Memory B cell (primary cell): ENCODE measurements at places on chromosomes 2 and 18.

DNA sequence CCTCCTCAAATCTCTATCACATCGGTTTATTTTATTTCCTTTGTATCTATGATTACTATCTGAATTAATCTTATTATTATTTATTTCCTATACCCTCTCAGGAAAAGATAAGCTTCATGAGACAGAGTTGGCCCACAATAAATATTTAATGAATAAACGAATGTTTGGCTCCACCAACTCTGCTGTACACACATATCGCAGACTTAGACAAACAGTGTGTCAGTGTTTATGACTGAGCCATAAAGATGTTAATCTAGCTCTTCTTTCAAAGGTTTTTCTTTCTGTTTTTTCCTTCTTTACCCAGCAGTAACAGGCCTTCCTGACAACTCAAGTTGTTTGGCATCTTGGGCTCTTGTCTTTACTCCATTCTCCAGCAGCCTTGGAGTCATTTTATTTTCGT, 329.5 kb downstream of the CDH2 start:
- DNase-seq, result no peak

GRCh38 chr2:163752267-163752666, 16.5 kb upstream of the FIGN start:
- no peak for DNase-seq

DNA sequence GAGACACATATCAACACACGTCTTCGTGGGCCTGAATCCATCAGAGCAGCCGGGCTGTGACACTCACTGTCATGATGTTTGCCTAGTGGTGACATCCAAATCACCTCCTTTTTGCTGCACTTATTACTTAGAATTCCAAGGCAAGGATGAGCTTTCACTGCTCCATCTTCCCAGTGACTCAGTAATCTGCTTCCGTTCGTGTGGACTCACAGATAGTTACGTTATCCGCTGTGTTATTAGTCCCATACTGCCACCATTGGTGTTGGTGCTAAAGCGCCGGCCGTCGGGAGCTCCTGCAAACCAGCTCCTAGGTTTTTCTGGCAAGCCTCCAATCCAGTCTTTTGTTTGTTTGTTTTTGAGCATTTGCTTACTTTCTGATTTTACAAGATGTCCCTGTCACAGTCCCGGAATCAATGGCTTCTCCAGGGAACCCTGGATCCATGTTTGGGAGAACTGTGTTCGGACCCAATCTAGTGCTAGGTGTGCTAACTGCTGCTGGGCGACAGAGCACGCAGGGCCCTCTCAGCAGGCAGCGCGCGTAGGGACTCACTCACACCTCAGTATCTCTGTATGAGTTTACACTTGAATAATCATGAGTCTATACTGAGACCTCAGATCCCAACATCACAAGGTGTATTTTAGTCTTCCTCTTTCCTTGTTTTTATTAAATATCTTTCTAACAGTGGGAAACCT, 42.6 kb downstream of the HDAC4 start:
- DNase-seq, result no peak

DNA sequence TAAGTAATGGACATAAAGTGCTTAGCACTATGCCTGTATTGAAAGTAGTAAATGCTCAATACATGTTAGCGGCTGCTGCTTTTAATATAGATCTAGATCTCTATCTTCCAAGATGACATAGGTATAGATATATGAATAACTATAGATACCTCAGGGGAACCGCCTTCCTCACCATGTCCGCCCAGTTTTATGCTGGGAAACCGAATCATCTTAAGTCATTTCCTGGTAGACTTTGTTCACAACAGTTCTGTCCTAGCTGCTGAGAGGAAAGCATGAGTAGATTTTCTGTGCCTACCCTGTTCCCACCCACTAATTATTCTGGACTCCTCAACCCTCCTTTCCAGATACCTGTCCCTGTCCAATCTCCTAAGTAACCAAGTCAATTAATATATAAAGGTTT, 21.6 kb upstream of the ITM2C start:
- no peak for DNase-seq

- DNase-seq, result no peak
Observed at GRCh38 chr2:218904176-218904575, 23.5 kb downstream of the WNT10A start.

GRCh38 chr2:44244135-44244871, 31.0 kb upstream of the SLC3A1 start:
- DNase-seq, result peak; percentile 53

GRCh38 chr2:20667151-20667530, 197 bp downstream of the GDF7 start:
- no peak for DNase-seq

GRCh38 chr2:115652652-115653051, 1210.2 kb downstream of the DPP10 start:
- DNase-seq, result no peak

DNA sequence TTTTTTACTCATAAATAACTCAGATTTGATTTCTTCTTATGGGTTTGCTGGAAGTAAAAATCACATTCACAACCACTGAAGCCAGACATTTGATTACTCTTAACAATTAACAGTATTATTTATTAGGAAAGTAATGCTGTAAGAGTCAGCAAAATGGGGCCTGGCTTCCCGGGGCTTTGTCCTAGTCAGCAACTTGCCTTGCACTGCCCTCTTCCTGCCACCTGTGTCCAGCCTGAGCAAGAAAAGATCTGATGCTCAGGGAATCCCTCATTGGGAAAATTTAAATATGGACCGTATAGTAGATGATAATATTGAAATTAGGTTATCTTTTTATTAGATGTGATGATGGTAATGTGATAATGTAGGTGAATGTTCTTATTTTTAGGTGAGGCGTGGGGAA, 30.8 kb upstream of the ACYP2 start:
- no peak for DNase-seq

- DNase-seq, result no peak
Observed at GRCh38 chr2:60479226-60480088, 74.0 kb downstream of the BCL11A start.

GRCh38 chr18:33578518-33579348, 714 bp downstream of the ASXL3 start:
- no peak for DNase-seq

- no peak for DNase-seq
Observed at GRCh38 chr18:29185801-29186200, 1008.9 kb upstream of the CDH2 start.

DNA sequence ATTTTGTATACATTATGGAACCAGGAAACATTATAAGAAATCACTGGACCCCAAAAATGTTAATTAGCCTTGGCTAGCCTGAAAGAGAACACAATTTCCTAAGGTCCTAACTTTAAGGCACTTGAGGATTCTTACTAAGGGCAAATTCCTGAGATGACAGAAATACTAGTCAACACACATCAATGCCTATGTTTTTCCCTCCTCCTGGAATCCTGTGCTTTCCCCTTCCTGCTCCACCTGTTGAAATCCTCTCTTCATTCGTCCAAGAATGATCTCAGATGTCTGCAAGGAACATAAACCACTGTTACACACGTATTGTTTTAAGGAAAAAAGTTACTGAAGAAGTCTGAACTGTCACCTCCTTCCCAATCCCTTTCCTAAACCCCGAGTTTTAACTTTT, 21.2 kb upstream of the DARS1 start:
- DNase-seq, result no peak

DNA sequence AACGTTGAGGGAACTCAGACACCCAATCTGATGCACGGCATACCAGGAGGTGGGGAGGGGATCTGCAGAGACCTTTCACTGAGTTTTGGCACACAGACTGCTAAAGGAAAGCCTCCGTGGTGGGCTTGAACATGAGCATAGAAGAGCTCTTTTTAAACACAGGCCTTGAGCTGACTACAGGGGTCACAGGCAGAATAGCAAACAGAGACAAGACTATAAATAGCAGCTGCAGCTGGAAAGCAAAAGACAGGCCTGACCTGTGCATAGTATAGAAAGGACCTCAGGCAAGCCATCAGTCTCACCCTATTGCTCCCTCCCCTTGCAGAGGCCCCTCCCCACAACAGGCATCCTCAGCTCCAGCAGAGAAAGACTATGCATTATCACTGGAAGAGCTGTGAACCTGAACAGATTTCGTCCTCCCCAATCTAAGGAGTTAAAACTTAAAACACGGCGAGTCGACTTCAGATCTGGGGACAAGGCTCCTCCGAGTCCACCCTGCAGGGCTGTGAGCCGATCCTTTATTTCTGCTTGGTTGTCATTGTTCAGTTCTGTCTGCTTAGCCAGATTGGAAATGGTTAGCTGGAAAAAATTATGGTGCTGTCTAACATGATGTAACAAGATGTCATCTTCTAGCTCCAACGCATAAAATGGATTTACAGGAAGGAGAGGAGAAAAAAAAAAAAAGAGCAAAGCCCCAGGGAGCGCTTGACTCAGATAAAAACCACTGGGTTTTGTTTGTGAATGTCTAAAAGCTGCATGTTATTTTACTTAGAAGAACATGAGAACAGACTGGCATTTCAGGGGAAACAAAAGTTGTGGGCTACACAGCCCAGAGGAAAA, 25.2 kb upstream of the LCLAT1 start:
- DNase-seq, result no peak

- no peak for DNase-seq
Observed at GRCh38 chr2:32849456-32850194, 97.1 kb upstream of the LTBP1 start.

DNA sequence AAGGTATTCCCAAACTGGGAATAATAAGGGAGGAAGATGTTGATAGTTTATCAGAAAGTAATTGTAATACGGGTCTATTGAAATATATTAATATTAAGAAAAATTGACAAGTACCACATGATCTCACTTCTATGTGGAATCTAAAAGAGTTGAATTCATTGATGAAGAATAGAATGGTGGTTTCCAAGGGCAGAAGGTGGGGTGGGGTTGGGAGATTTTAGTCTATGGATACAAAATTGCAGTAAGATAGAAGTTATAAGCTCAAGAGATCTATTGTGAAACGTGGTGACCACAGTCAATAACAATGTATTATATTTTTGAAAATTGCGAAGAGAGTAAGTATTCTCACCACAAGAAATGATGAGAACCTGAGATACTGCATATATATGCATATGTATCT, 38.9 kb downstream of the COL3A1 start:
- DNase-seq, result no peak

DNA sequence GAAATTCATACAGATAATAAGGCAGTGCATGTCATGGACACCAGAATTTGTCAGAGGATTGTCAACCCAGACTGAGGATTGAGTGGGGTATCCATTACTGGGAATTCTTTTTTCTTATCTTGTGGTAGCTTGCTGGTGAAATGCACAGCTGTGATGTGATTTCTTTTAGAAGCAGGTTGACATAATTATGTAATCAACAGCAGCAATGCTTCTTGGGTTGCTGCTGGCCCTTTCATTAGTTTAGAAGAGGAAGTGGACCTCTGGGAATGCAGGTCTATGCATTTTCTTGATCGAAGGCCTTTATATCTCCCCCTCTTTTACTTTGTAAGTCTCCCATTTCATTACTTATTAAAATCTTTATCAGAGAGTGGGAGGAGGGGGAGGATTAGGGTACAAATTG, 319.9 kb downstream of the AGPS start:
- no peak for DNase-seq

DNA sequence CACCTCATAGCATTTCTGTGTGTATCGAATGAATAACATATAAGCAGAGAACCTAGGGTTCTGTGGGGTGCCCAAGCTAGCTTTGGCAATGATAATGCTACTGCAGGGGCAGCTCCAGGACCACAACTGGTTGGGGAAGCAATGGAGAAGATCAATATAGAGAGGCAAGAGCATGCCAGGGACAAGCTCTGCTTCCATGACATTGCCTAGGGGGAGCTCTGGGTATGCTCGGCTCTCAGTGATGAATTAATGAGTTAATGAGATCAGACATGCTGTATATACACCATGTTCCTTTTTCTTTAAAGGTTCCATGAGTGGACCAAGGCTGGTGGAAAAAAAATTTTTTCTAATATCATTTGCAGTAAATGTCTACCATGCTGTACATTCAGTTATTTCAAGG, 618.4 kb downstream of the BCL11A start:
- no peak for DNase-seq

- no peak for DNase-seq
Observed at GRCh38 chr18:58392324-58393000, 236.4 kb downstream of the ALPK2 start.

DNA sequence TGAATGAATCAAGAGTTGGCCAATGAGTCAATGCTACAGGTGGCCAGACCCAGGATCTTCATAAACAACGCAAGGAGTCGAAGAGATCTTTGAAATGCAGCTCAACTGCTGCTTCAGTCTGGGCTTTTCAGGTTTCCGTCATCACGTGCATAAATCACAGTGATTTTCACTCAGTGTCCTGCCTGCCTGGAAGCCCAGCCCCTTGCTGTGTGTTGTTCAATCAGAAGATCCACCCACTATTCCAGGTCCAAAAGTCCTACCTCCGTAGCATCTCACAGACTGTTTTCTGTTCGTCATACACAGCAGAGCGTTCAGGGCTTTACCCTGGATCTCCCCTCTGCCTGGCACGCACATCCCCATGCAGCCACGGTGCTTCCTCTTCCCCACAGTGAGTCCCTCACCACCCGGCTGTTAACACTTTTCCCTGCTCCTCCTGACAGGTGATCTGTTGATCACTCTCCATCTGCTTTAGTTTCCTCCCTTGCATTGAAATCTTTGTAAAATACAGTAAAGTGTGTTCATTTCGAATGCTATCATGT, 216.3 kb downstream of the MYT1L start:
- DNase-seq, result no peak

DNA sequence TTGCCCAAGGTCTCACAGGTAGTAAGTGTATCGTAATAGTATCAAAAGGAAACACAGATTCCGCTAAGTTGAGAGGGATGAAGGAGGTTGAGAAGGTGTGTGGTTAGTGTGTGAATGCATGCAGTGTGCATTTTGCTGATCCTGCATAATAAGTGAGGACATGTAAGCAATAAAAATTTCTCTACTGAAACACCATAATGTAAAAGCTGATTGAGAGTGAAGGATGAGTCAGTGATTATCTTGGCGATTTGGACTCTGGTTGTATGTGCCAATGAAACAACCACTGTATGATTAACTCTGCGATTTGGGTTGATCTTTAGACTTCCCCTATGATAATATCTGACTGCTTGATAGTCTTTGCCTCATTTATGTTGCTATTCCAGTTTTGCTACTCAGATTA, 16.7 kb upstream of the ADGRF3 start:
- DNase-seq, result no peak

- DNase-seq, result no peak
Observed at GRCh38 chr2:212871597-212871996, 279.8 kb downstream of the IKZF2 start.

DNA sequence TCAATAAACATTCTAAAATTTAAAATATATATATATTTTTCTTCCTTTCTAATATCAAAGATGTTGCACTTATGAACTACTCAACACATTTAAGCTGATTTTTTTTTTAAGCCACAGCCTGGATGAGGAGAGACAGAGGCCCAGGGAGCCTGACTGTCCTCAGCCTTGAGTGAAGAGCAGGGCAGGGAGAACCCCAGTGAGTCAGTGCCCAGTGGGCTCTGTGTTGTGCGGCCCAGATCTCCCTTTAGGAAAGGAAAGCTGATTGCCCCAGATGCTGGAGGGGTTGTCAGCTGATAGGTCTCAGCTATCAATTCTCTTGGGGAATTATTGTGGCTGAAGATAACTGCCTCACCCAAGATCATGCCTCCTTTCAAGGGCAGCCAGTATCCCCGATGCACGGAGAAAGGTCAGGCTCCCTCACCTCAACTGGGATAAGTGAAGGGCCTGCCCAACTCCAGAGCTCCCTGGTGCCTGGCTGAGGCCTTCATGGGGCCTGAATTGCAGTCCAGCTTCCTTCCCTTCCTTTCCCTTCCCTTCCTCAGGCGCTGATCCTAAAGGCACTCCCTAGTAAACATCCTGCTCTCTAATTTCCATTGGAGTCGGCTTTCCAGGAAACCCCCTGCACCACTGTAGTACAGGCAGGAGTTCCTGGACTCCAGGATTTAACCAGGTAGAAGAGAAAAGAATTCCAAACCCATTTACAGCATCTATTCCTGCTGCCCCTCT, 106.9 kb upstream of the ATL2 start:
- no peak for DNase-seq

GRCh38 chr2:204159526-204159925, 223.0 kb downstream of the ICOS start:
- DNase-seq, result no peak
